ENCODE measurements at places on chromosomes 12 and 14.

DNA sequence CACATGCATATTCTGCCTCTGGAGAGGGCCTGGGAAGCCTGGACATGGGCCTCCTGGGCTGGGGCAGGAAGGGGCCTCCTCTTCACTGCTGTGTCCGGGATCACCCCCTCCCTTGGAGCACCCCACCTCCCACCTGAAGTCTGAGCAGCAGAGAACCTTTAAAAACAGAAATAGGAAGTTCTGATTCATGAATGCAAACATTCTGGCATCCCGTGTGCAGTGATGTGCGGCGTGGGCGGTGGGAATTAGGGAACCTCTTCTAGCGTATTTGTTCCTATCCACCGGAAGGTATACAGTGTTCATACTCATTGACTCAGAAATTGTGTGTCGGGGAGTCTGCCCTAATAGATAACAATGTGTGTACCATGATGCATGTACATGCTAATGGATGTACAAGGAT is 46.2 kb downstream of the C14orf132 start:
- no peak for DNase-seq

DNA sequence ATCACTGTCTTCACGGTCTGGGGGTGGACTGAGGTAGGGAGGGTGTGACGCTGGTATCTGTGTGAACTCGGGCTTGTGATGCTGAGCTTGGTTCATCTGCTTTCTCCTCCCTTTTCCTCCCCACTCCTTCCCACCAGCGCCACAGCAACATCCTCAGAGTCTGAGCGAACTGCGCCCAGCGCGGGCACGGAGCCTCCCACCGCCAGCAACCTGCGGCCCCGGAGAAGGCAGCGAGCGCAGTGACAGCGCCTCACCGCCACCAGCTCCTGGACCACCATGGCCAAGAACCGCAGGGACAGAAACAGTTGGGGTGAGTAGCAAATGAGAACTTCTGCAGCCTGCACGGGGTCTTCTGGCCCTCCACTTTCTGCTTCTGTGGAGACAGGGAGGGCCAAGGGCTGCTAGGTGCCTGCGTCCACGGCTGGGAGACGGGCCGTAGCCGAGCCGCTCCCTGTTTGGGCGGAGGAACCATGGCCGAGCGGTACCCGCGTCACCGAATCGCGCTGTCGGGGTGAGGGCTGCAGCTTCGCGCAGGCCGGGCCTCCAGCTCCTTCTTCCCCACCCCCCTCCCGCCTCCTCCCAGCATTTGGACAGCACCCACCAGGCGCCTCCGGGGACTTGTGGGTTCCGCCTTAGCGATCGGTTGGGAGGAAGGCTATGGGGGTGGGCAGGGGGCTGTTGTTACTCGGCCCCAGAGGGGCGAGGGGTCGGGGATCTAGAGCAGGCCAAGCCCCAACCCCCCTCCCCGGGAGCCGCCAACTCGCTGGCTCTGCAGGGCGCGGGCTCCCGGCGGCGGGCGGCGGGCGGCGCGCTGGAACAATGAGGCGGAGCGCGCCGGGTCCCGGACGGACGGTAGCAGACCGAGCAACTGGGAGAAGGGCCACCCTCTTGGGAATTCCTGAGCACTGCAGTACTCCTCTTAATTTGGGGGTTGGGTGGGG is at the start of gene ATL1:
TSS of gene ATL1 (plus strand) at position 156 of the 941 bp plus-strand sequence. CDS start at position 277, 121 bp downstream.
- peak; percentile 9 for DNase-seq

DNA sequence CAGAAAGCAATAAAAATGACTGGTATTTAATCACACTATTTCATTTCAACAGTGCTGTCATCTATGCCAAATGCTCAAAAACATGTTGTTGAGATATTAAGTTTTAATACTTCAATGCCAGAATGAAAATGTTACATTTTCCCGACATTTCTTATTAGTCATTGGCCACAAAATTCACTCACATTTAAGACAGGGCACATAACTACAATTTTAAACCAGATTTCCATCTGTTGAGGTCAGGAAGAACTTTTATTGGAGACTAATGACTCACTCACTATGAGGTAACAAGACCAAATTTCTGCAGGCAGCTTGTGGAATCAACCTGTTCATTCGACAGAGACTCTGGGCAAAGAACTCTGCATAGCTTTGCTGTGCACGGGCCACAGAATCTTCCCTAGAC is 36.8 kb downstream of the PPTC7 start:
- no peak for DNase-seq

DNA sequence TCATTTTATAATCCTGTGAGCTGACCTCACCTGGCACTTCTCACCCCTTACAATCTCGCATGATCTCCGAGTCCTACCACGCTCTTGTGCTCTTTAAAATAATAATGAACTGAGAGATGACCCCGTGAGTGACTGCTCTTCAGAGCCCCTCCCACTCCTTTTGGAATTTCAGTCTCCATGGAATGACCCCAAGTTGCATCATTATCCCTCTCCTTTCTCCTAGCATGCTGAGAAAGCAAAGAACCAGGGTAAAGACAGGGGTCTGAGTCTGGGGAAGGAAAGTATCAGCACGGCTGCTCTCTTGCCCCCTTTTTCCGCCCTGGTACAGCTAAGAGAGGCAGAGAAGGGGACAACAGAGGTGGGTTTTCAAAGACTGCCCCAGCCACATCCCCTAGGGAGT is 178.3 kb upstream of the PLEKHA5 start:
- DNase-seq = no peak

DNA sequence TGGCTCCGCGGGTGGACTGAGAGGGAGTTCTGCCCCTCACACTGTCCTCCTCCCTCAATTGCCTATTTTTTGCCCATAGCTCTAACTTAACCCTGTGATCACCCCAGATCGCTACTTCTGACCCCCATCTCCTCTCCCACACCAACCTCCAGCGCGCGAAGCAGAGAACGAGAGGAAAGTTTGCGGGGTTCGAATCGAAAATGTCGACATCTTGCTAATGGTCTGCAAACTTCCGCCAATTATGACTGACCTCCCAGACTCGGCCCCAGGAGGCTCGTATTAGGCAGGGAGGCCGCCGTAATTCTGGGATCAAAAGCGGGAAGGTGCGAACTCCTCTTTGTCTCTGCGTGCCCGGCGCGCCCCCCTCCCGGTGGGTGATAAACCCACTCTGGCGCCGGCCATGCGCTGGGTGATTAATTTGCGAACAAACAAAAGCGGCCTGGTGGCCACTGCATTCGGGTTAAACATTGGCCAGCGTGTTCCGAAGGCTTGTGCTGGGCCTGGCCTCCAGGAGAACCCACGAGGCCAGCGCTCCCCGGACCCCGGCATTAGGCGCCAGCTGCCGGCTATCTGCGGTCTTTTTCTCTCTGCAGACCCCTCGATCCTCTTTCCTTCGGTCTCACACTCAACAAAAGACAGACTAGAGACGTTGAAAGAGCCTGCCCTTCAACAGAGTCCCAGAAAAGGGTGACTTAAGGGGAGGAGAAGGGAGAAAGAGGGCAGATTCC is 3.0 kb upstream of the TBX3 start:
- no peak for DNase-seq

DNA sequence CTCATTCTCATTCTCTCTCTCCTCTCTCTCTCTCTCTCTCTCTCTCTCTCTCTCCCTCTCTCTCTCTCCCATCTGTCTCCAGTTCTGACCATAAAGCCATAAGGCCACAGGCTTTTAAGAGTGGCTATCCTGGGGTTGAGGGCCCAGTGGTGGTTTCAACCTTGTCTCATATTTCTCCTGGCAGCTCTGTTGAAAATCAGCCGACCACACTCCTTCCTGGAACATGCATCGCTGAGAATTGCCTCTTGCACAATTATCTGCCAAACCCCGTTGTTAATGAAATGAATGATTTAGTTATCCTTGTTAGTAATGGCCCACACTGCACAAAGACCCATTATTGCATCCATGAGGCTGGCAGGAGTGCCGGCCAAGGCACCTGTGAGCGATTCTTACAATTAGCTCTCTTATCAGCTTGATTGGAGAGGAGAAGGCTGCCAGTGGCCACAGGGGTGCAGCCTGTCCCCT is 30.4 kb upstream of the KCNA5 start:
- DNase-seq = no peak

- DNase-seq = no peak
Measured at GRCh38 chr12:1054117-1054870, 63.3 kb downstream of the ERC1 start.

DNA sequence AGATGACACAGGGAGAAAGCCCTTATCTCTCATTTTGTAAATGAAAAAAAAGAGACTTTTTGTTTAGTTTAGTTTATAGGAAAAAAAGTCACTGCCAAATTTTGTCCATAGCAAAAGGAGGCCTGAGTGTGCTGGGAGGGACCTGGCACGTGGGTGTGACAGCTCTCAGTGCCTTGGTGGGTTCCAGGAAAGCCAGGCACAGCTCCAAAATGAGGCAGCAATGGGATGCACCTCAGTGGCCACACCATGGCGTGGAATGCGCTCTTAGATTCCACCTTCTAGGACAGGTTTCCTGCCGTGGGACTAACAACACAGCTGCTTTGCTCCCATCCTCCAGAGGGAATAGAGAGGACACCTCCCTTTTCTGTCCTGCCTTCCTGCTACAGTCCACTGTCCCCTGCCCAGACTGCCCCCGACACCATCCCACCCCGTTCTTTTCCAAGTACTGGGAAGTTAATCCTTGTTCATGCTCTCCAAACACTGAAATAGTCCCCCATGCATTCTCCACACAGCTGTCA is 207.6 kb downstream of the EMP1 start:
- no peak for DNase-seq

DNA sequence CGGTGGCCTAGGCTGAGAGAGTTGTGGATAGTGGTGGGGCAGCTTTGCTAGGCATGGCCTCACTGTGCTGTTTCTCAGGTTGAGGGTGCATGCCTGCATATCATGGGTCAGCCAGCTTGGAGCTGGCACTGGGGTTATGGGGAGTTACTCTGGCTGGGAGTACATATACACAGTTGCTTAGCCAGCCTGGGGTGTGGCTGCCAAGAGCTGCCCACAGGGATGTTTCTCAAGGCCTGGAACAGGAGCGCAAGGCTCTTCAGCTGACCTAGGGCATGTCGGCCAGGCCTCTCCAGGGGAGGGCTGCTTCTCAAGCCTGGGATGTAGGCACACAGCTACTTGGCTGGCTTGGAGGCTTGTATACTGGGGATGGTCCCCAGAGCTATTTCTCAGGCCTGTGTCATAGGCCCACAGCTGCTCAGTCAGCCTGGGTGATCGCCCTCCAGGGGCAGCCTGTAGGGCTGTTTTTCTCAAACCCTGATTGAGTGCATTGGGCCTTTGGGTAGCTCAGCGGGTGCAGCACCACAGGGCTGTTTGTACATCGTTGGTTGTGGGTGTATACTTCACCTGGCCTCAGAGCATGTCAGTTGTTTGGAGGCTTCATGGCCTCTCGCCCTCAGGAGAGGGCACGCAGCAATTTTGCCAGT is 114.9 kb downstream of the METTL25 start:
- DNase-seq = no peak

- DNase-seq = peak; percentile 19
Measured at GRCh38 chr14:49972823-49973222, 79.9 kb downstream of the ARF6 start.

- no peak for DNase-seq
Measured at GRCh38 chr12:34396006-34396860, 373.9 kb downstream of the ALG10 start.

Measured in activated T-cell treated with anti-CD3 and anti-CD28 coated beads for 1 hour (primary cell).